Activated CD8-positive, alpha-beta memory T cell treated with anti-CD3 and anti-CD28 coated beads for 24 hours (primary cell): ENCODE measurements at places on chromosomes 5 and 9.

DNA sequence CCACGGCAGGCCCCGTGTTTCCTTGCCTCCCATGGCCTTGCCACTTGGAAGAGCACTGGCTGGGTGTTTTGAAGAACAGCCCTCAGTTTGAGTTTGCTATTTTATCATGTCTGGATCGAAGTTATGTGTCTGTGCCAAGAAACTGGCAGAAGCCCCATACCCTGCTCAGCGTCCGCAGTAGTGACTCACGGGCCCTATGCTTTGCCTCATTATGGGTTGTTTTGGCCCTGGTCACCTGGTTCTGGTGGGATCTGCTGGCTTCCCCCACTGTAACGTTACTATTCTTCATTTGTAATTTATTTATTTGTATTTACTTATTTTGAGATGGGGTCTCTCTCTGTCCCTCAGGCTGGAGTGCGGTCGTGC is 42.3 kb upstream of the NKD2 start:
- DNase-seq: no peak

DNA sequence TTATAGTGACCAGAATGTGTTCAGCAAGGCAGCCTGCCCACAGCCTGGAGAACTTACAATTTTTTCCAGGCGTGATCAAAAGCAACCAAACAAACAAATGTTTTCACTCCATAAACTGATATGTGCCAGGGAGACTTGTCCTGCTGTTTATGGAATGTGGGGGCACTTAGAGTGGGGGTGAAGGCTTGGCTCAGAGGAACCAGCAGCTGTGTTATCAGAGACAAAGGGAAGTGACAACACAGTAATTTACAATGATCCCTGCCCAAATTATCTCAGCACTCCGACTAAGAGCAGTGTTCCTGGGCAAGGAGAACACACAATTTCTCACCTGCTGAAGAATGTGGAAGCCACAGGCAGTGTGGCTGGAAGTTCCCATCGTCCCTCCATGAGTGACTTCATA is 429.1 kb upstream of the IRX4 start:
- no peak for DNase-seq

GRCh38 chr5:42888771-42889170 is 77.1 kb upstream of the SELENOP start:
- no peak for DNase-seq

DNA sequence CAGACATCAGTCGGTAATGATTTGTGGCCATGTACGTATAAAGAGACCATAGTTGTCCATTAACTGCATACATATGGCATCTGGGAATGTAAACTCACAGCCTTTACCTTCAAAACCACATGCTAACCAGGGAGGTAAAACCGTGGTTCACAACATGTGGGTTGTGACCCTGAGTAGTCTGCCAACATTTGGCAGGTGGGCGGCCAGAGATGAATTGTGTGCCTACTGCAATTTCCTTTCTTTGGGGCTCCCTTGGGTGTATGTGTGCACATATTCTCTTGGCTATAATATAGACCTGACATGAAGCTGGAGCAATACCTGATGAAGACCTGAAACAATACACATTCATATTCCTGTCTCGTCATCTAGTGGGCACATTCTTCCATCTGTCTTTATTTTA is 396.0 kb downstream of the MLLT3 start:
- DNase-seq: no peak

DNA sequence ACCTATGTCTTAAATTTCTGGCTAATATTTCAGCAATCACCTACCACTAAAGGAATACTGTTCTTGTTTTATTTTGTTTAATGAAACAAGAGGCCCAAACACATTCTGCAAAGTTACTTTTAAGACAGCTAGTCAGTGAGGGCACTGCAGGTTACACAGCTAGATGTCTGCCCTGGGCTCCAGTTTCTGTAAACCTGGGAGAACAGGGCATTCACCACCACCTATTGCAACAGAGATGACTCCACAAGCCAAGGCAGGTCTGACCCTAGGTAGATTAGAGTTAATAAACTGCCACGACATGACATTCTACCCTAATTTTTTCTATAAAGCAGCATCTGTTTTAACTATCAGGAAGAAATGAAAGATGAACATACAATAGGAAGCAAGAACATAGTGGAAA is 90.8 kb downstream of the SLF1 start:
- DNase-seq: no peak

DNA sequence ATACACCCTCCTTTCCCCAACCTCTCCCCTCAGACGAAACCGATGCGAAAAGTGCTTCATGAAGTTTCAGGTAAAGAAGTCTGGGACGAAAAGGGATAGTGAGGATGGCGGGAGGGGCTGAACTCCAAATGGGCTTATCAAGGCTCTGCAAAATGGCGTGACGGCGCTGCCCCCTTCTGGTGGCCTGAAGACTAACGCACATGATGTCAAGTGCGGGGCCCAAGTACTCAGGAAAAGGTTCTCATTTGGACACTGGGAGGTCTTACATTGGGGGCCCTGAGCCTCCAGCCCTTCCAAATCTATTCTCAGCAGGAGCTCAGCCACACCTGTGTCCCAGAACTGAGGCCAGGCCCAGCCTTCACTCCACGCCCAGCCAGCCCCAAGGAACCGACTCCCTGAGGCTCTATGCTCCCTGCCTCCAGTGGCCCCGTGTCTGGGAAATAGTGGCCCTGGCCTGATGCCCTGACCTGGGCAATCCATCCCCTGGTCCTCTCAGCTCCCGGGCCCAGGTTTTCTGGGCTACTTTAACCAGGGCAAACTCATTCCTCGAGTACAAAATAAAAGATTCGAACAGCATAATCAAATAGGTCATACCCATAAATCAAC is 119.9 kb downstream of the KCNIP1 start:
- DNase-seq: no peak

- no peak for DNase-seq
Measured at GRCh38 chr5:149837680-149838269, 106.8 kb downstream of the PDE6A start.

- DNase-seq: no peak
Measured at GRCh38 chr5:6701491-6701890, 11.7 kb upstream of the TENT4A start.

DNA sequence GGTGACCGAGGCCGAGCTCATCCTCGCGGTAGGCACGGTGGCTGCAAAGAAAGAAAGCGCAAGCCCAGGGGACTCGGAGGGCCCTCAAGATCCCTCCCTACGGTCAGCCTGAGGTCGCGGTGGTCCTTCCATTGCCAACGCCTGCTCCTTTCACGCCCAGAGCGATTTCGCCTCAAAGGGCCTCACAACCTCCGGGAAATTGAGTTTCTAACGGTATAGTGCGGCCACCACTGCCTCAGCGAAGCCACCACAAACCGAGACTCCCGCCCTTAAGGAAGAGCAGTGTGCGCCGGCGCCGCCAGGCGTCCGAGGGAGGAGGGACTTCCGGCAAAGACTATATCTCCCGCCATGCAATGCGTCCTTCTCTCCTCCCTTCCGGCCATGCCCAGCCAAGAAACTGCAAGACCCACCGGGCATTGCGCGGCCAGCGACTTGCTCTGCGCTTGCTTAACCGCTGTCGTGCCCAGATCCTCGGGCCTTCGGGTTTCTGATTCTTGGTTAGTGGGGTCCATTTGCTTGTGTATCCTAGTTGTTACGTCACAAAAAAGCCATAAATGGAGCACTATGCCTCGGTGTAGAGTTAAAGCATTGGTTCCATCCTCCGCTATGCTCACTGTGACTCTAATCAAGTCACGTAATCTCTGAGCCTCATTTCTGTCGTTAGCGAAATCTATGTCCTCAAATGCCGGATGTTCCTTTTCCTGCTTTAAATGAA is at the start of gene HAUS6:
HAUS6 (minus strand) TSS at position 274 of the 715 bp plus-strand sequence; CDS start at position 21, 253 bp downstream.
- peak; percentile 95 for DNase-seq

GRCh38 chr9:116501871-116502270 is 185.2 kb upstream of the TRIM32 start:
- no peak for DNase-seq

GRCh38 chr9:135463140-135463539 is 16.4 kb upstream of the PPP1R26 start:
- no peak for DNase-seq

DNA sequence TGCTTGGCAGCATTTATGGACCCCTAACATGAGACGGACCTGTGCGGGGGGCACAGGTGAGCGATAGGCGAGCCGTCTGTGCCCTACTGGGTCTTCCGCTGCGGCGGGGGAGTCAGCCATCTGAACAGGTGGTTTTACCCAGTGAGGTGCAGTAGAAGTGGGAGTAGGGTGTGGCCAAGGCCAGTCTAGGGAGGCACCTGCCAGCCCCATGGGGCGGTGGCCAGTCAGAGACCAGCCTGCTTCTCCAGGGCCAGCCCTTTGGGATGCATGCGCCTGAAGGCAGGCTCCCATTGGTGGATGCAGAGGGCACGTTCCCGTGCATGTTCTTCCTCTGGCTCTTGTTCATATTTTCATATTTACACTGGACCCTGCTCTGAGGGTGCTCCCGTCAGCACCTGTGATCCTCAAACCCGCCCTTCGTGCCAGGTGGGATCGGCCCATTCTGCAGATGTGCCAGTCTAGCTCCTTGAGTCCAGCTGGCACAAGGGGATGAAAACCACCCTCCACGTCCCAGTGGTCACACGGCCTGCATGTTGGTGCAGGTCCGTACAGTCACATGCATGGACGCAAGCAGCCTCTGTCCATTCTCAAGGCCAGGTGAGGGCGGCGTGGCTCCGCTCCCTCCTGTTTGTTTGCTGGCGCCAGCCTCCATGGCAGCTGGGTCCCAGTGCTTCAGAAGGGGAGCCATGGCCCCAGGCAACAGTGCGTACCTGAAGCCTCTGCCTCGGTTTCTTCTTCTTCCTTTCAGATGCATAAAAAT is 9.0 kb downstream of the COL5A1 start:
- no peak for DNase-seq

DNA sequence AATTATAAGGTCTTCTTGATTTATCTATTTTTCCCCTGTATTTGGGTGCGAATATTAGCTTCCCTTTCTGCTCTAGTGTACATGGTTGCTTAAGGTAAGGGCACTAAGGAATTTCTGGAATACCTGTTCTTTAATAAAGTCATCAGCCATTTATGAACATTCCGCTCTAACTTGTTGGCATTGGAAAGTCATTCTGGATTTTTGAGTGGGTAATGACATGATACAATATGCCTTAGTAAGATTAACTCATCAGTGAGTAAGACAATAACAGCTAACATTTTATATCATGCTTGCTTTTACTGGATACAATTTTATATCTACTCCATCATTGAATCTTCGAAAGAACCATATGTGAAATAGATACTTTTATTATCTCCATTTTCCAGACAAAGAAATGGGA is 196.1 kb downstream of the ARRDC3 start:
- DNase-seq: no peak

- no peak for DNase-seq
Measured at GRCh38 chr9:123399803-123400378, 43.9 kb downstream of the CRB2 start.
